CD4-positive, CD25-positive, alpha-beta regulatory T cell (primary cell): ENCODE measurements at places on chromosomes 13 and 19.

GRCh38 chr19:7467009-7467989 is 21.5 kb downstream of the PEX11G start:
- no peak for DNase-seq

- no peak for DNase-seq
Measured at GRCh38 chr13:112510987-112511685, 76.8 kb downstream of the TUBGCP3 start.

DNA sequence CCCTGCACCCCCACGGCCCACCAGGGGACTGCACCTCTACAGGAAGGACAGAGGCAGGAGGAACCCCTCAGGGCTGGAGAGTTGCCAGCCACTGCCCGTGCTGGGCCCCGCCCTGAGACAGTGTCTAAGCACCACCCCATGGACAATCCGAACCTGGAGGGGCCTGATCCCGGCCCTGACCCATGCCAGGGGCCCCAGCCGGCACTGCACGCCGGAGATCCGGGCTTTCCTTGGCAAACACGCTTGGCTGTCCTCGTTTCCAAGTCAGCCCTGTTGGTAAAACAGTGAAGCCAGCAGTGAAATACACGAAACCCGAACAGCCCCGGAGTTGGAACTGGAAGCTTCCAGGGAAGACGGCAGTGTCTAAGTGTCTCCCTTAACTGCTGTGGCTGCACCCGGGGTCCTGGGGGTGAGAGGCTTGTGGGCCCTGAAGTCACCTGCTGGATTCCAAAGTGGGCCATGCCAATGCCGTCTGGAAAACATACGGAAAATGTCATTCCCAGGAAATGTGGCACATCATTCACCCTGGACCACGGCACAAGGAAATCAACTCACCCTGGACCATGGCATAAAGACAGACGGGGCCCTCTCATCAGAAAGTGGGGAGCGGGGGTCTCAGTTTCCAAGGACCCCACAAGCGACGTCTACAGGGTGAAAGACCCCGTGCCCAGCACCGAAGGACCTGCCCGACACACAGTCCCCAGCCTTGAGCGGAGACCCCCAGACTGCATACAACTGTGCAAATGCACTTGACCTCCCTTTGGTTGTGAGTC is 30.9 kb downstream of the RASA3 start:
- no peak for DNase-seq

GRCh38 chr19:737591-738093 is 13.3 kb upstream of the MISP start:
- DNase-seq: peak; percentile 39

GRCh38 chr19:29320086-29320485 is 107.1 kb upstream of the UQCRFS1 start:
- DNase-seq: no peak

- no peak for DNase-seq
Measured at GRCh38 chr19:8161135-8161646, 11.8 kb upstream of the FBN3 start.

- DNase-seq: no peak
Measured at GRCh38 chr13:45107539-45107938, 12.8 kb upstream of the GTF2F2 start.

- no peak for DNase-seq
Measured at GRCh38 chr19:51542699-51543098, 11.2 kb upstream of the SIGLEC6 start.

- no peak for DNase-seq
Measured at GRCh38 chr13:64648293-64648692, 2581.8 kb downstream of the PCDH9 start.

- DNase-seq: no peak
Measured at GRCh38 chr13:76440568-76440967, 445.6 kb downstream of the KCTD12 start.

GRCh38 chr19:20863176-20863575 is 59.9 kb upstream of the ZNF85 start:
- DNase-seq: no peak

DNA sequence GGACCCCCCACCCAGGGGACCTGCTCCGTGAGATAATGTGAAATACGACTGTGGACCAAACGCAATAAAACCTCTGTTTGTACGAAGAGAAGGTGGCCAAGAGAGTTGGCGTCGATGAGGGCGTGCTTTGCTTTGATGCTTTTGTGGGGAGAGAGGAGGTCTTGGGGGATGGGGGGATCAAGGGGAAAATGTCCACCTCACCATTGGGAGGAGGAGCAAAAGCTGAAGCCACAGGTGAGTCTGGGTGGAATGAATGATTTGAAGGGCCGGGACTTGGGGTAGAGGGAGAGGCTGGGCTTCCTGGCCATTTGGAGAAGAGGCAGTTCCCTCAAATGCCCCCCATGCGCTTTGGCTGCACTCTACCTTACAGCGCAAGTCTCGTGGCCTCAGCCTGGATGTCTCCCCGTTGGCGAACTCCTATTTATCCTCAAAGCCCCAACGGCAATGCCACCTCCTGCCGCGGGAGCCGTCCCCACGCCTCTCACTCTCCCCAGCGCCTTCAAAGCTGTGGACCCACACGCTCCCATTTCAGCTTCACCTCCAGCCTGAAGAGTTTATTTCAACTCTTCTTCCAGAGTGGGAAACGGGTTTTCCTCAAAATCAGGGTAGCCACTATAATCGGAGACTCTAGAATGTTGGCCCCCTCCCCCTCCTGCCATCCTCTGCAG is 795 bp upstream of the ABCA7 start:
- no peak for DNase-seq

GRCh38 chr19:44813070-44813840 is 4.4 kb downstream of the BCAM start:
- DNase-seq: no peak
